ENCODE measurements at places on chromosomes 13 and 19.

DNA sequence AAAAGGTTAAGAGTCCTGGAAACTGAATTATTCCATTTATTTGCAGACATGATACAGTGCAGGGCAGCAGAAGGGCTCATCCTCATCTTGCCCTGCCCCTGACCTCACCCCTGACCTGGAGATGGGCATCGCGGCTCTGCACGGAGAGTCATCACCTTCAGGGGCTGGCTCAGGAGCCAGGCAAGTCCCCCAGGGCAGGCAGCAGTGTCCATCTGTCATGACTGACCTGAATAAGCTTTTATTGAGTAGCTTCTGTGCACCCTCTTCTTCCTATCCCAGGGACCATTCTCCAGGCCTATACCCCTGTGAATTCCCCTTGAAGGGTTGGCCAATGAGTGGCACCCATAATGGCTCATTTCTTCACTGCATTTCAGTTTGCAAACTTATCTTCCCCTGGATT is 484.2 kb downstream of the ZNF536 start:
- DNase-seq, result no peak

- DNase-seq, result no peak
Measured at GRCh38 chr13:32060401-32060878, 28.9 kb downstream of the FRY start.

DNA sequence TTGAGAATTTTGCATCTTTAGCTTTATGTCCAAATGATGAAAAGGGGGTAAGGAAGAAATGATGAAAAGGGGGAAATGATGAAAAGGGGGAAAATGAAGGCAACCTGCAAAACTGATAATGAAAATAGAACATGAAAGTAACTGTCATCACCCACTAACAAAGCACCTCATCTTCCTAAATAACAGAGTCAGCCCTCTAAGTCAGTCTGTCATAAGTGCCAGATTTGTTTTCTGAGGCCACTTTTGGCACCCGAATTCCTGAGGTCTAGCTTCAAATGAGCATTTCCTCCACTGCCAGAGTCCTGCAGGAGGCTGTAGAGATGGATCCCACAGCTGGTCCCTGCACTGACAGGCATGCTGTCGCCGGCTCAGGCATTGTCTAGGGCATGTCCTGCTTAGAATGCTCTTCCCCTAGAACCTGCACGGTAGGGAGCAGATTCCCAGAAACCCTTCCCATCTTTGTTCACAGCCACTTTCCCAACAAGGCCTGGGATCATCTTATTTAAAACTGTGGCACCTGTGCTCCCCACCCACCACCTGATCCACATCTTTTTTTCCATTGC is 25.3 kb downstream of the RAP2A start:
- DNase-seq, result no peak

DNA sequence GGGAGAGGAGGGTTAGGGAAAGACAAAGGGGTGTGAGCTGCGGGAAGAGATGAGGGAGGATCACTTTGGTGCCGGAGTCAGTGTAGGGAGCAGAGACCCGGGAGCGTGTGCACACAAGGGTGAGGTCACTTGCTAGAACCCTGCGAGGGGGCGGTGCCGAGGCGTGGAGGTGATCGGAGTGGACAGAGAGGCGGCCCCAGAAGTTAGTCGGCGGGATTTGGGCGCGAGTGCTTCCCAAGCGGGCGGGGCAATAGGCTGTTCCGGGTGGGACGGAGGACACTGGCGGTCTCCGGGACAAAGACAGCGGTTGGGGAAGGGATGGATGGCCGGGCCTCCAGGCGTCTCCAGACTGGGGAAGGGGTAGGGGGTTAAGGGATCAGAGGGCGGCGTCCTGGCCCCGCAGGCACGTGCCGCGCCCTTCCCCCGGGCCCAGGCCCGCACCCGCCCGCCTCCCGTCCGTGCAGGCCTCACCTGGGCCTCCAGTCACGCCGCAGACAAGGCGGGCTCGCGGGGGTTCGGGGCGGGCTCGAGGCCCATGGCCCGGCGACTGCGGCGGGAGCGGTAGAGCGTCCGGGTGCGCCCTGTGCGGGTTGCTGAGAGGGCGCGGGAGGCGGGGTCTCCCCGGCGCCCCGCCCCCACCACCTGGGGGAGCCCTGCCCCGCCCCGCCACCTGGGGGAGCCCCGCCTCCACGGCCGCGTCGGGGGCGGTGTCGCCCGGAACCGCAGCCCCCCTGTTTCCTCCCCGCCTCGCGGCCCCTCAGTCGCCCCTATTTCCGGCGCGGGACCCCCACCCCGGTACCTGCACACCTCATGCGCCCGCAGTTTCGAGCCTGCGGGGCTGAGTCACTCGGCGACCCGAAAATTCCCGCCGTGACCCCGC is at the start of gene LPAR2:
Gene LPAR2 (minus strand): TSS at position 600 of the 880 bp plus-strand sequence. CDS start 945 bp downstream, outside the sequence.
- peak; percentile 96 for DNase-seq

- peak; percentile 42 for DNase-seq
Measured at GRCh38 chr13:99731747-99732146, 230.5 kb downstream of the TM9SF2 start.

DNA sequence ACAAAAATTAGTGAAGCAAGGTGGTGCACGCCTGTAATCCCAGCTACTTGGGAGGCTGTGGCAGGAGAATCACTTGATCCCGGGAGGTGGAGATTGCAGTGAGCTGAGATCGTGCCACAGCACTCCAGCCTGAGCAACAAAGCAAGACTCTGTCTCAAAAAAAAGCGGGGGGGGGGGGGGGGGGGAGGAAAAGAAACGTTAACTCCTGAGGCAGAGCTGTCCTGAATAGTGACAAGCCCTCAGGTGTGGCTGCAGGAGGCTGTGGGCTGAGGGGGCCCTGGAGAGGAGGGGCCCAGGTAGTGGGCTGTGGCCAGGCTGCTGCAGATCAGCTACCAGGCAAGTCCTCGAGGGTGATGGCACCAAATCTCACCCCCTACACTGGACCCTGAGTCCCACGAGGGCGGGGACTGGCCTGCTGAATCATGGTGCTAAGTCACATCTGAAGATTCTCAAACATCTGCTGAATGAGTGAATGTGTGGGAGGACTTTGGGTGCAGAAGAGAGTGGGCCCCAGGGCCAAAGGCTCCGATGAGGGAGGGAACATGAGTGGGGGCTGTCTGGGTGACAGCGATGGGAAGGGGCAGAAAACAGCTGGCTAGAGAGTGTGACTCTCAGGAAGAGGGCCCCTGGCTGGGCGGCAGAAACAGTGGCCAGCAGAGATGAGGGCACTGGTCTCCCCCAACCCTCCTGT is 24.6 kb upstream of the ATP1A3 start:
- DNase-seq, result no peak

GRCh38 chr19:28514166-28514565 is 698.8 kb downstream of the UQCRFS1 start:
- DNase-seq, result no peak

DNA sequence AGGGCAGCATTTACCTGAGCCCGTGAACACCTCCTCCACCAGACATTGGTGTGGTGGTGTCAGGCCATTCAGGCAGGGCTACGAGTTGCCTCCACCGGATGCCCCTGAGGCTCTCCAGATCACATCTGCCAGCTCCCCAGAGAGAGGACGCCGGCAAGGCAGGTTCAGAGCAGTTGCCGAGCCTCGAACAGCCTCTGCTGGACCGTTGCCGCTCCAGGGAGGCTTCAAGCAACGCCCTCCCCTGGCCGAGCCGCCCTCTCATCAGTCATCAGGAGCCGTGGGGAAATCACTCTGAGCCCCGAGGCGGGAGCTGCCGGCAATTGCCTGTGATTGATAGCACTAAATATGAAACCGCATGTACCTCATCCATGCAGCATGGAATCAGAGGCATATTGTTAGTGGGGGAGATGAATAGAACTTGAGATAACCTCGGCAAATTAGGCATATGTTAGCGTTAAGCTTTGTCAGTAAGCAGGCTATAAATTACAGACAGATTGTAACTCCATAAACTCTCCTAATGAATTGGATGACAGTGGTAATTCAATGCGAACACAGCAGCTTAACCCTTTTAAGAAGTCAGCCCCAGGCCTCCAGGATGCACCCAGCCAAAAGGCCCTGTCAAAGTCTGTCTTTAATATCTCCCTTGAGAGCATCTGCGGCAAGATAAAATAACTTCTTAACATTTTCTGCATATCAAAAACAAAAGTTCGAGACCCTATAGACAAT is 29.8 kb upstream of the SPACA7 start:
- DNase-seq, result no peak

DNA sequence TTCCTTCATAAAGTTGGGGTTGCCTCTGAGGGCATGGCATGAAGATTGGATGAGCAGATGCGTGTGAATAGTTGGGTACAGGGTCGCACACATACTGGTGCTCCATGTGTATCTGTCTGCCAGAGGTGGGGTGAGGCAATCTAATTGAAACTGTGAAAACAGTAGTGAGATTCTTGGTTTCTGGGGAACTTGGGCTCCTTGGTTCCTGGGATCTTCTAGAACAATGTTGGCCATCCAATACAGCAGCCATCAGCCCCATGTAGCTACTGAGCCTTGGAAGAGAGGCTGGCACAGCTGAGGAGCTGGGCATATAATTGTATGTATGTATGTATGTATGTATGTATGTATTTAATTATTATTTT is 616 bp downstream of the FCHO1 start:
- DNase-seq, result no peak

- no peak for DNase-seq
Measured at GRCh38 chr13:110277357-110277975, 29.5 kb downstream of the COL4A1 start.

GRCh38 chr13:42398533-42398932 is 126.6 kb downstream of the AKAP11 start:
- DNase-seq, result no peak

Measured in SK-N-SH (cell line).